Cerebellar cortex (tissue), 1 donor: ENCODE measurements at places on chromosomes 5 and 9.

GRCh38 chr5:138661991-138662434 lies 86.8 kb upstream of the HSPA9 start:
- DNase-seq = no peak

DNA sequence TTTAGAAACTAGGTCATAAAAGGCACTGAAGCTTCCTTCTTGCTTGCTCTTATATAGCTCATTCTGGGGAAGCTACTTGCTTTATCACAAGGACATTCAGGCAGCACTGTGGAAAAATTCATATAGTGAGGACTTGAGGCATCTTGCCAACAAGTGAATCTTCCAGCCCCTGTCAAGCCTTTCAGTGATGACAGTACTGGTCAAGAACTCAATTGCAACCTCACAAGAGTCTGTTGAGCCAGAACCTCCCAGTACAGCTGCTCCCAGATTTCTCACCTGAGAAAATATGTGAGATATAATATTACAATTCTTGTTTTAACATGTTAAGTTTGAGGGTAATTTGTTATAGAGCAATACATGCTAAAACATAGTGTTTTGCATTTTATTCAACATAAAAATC lies 2011.0 kb upstream of the NUDT12 start:
- no peak for DNase-seq

DNA sequence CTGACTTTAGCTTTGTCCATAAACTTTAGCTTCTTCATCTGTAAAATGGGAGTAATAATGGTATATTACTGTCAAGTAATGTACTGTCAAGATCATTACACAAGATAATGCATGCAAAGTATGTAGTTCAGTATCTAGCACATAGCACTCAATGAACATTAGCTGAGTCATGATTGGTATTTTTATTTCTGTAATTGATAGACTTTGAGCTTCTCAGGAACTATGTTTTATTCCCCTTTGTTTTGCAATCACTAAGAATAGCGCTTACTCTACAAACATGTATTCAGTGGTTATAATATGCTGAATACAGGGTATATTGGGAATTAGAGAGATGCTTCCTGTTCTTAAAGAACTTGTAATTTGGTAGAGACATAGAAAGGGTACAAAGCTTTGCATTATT lies 142.3 kb upstream of the KLF9 start:
- no peak for DNase-seq

DNA sequence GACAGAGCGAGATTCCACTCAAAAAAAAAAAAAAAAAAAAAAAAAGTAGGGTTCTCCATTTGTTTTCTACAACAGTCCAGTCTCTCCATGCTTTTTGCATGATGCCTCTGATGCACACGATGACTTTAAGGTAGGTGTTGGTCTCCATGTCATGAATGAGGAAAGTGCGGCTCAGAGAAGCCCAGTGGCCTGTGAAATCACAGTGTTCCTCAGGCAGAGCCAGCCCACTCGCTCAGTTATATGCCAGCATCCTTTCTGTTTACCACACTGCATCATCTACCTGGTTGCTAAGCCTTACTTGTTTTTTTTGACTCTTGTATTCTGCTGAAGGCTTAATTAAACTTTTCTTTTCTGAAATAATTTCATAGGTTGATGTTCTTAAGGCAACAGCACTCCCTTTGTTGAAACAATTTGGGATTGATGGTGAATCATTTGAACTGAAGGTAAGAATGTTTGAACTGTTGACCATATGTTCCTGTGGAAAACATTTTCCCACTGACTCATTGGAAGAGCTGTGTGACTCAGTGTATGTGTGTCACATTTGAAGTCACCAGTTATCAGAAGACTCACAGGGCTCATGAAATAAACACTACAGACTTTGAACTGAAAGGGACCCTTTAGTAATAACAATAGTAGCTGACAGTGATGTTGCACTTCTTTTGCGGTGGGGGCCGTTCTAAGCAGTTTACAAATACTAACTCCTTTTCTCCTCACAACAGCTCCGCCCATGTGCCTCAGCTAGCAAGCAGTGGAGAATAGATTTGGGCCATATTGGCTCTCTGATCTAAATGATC lies 40.2 kb downstream of the RCL1 start:
- no peak for DNase-seq

- no peak for DNase-seq
Measured at GRCh38 chr9:135814421-135815095, 92.8 kb downstream of the CAMSAP1 start.

DNA sequence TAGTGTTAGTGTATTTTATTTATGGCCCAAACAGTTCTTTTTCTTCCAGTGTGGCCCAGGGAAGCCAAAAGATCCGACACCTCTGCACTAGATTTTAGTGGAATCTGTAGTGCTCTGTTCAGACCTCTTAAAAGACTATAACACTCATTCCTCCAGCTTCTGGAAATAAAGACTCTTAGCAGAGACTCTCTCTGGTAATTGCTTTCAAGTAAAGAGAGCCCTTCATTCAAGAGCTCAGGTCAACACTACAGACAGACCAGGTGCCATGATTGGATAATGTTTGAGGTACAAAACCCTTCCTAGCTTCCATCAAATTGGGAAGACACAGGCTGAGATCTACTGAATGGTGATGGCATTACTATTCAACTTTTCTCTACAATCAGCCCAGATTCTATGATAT lies 255.8 kb downstream of the PRDM9 start:
- no peak for DNase-seq

- peak; percentile 97 for DNase-seq
Measured at GRCh38 chr9:112755675-112756074, 5.1 kb downstream of the SNX30 start.

DNA sequence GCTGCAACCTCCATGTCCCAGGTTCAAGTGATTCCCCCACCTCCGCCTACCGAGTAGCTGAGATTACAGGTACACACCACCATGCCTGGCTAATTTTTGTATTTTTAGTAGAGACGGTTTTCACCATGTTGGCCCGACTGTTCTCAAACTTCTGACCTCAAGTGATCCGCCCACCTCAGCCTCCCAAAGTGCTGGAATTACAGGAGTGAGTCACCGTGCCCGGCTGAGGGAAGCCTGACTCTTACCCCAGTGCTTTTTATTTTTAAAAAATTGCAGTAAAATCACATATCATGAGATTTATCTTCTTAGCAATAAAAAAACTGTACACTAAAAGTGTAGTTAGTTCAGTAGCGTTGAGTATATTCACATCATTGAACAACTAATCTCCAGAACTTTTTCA lies 105.3 kb downstream of the SLIT3 start:
- DNase-seq = no peak

- DNase-seq = no peak
Measured at GRCh38 chr5:178177569-178177968, 9.6 kb downstream of the GMCL2 start.

DNA sequence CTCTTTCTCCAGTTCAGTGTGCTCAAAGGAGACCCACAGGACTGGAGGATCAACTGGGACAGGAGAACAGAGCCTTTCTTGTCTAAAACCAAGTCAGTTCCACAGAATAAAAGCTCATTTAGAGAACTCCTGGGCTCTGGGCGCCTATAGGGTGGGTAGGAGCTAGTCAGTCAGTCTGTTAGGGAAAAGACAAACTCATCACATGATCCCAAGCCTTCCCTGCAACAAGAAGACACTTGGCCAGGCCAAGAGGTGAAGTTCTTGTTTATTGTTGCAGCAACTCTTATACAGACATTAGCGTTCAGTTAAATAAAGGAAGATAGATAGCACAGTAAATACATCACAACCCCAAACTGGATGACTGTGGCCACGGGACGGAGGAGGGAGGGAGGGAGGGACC lies 102.3 kb downstream of the ENTREP1 start:
- DNase-seq = no peak

GRCh38 chr5:120449501-120449900 lies 14.6 kb upstream of the PRR16 start:
- DNase-seq = no peak

- no peak for DNase-seq
Measured at GRCh38 chr5:79890119-79890929, 100.7 kb downstream of the MTX3 start.

GRCh38 chr5:66596636-66597182 lies 516 bp downstream of the MAST4 start:
- no peak for DNase-seq

DNA sequence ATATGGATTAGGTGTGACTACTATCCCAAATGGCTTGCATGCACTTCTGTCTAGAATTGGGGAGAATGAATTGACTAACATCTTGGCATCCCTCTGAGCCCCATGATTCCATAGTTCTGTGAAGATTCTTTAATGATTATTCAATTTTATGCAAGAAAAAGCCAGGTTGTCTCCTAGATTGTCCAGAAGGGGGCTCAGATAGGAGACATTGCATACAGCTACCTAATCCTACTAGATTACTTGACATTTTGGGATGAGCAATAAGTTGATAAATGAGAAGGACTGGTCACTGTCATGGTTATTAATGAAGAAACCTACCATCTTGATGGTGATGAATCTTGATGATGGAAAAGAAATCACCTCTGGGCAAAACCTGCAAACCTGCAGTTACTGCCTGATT lies 117.0 kb downstream of the CARTPT start:
- peak; percentile 20 for DNase-seq

- peak; percentile 60 for DNase-seq
Measured at GRCh38 chr5:75364571-75365280, 27.7 kb downstream of the HMGCR start.

DNA sequence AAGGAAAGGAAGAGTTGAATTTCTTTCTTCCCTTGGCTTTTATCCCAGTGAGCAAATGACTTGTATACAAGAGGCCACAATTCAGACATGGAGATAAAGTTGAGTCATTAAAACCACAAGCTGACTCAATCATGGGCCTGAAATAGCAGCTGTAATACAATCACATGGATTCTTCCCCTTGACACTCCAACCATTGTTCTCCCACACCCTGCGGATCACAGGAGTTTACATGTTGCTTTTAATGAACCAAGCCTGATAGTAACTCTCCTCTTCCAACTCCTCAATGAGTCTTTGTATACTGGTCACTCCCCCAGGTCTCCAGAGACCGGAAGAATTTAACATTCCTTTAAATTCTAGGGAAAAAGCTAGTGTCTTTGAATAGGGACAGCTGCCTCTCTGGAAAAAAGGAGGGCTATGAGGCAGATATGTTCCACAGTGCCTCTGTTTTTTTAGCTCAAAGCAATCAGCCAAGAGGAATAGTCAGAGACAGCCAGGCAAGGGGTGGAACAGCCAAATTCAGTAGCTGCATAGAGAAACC lies 32.4 kb downstream of the PCDHGC5 start:
- no peak for DNase-seq

DNA sequence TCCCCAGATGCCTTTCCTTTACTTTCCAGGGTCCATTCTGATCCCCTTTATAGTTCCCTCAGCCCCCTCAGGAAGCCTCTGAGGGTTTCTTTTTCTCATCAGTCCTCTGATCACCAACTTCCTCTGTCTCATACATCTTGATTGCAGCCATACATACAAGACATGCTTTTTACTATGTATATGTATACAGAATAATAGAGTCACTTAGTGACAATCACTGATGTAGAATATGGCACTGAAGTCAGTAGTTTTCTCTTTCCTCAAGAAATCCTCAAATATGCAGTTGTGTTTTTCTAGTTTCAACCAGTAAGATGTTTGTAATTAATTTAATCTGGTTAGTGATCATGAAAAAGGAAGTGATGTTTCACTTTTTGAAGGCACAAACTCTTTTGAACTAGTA lies 364.1 kb downstream of the MAN2A1 start:
- no peak for DNase-seq

- no peak for DNase-seq
Measured at GRCh38 chr9:109354190-109354589, 33.3 kb upstream of the EPB41L4B start.

DNA sequence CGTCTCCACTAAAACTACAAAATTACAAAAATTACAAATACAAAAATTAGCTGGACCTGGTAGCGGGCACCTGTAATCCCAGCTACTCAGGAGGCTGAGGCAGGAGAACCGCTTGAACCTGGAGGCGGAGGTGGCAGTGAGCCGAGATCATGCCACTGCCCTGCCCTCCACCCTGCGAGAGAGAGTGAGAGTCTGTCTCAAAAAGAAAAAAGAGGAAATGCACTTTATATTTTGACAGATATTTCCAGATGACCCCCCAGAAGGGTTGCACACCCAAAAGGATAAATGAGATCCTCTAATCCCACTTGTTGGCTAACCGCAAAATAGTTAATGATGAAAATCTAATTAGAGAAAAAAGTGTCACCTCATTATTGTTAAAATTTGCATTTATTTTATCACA lies 2.2 kb downstream of the HSDL2 start:
- no peak for DNase-seq

- no peak for DNase-seq
Measured at GRCh38 chr9:68763104-68763503, 58.1 kb downstream of the PIP5K1B start.

DNA sequence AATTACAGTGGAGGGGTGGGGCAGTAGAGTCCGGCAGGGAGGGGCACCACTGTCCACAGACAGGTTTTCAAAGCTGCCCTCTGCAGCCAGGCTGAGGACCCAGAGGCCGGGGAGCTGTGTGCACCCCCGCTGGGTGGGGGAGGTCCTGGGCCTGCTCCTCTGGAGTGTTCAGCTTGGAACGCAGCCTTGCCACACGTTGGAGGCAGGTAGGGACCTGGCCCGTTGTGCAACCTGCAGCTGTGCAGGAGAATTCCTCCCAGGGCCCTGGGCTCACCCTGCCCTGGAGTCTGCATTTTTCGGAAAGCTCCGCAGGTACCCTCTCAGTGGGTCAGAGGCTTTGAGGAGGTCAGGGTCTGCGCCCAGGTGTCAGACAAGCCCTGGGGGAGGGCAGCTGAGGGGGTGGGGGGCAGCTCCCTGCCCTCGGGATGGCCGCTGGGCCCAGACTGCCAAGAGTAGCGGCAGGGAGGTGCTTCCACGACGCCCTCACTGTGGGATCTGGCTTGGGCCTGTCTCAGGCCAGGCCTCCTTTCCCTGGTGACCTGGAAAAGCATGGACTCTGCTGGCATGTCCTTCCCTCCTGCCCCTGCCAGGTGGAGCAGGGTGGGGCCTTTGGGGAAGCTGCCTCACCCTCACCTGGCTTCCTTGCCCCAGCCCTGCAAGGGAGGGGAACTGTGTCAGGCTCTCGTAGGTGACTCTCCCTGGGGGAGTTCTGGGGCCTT lies 29.5 kb downstream of the RXRA start:
- no peak for DNase-seq

GRCh38 chr9:110114859-110115201 lies 93.1 kb downstream of the C9orf152 start:
- DNase-seq = no peak

DNA sequence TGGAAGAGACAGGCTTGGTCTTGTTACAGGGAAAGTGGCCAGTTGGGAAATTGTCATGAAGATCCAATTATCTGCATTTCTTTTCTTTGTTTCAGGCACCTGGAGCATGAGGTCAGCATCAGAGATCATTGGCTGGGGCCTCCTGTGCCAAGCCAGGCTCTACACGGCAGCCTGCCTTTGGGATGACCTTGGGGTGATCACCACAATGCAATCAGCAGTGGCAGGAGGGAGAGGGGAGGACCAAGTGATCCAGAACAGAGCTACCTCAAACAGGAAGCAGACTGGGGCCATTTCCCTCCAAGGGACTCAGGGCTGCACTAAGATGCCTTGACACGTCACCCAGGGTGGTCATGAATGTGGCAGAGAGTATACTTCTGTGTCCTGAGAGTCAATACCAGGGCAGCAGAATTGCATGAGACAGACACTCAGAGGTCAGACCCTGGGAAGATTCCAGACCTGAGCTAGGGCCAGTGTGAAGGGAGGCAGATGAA lies 8.9 kb downstream of the SMIM23 start:
- DNase-seq = no peak

- DNase-seq = no peak
Measured at GRCh38 chr5:152883066-152883775, 478.1 kb upstream of the NMUR2 start.
